ENCODE measurements at places on chromosomes 7 and 10. TPM values are rescaled to one million over a fixed set of nuclear protein-coding genes. Genes with fewer than 3 reads are reported as not detected.

Gene C10orf53
- not detected for total RNA-seq

Gene ASZ1
- not detected for total RNA-seq

Gene GPR26
- not detected for total RNA-seq

Gene HYAL4
- total RNA-seq = not detected

Gene TMEM130
- total RNA-seq = 0.88 TPM

Gene JCAD
- total RNA-seq = 11.1 TPM

Gene ARHGAP22
- total RNA-seq = 4.8 TPM

Gene INPP5F
- total RNA-seq = 13.1 TPM

Gene WIPF3
- total RNA-seq = 0.16 TPM

GRCh38 chr7:6012355-6013104 is 3.5 kb downstream of the AIMP2 start:
- no peak for DNase-seq

DNA sequence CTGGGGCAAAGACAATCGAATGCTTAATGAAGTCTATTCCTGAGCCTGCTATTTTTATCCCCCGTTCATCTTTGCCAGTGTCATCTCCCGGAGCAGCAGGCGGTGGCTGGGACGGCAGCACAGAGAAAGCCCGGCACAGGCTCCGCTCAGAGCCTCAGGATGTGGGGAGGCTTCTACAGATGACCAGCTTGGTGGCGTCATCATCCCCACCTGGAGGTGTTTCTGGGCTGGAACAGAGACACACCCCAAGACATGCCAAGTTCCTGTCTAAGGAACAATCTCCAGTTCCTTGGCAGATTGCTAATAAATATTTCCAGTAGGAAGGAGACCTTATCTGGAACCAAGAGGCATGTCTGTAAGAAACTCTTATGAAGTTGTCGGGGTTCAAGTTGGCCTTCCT is 552.4 kb upstream of the MGMT start:
- DNase-seq = no peak

DNA sequence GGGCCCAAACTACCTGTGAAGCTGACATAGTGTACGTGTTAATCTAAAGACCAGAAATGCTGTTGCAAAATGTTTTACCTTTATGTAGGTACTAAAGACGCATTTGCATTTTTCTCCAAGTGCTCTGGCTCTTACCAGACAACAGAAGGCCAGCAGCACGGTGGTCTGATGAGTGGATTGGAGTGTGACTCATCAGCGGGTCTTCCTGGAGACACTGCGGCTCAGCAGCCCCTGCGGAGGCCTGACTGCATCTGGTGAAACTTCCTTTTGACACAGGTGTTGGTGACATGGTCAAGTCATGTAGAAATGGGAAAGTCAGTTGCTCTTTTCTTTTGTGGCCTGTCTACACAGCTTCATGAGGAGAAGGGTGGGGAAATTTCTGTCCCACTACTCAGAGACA is 723.6 kb downstream of the INHBA start:
- DNase-seq = no peak

DNA sequence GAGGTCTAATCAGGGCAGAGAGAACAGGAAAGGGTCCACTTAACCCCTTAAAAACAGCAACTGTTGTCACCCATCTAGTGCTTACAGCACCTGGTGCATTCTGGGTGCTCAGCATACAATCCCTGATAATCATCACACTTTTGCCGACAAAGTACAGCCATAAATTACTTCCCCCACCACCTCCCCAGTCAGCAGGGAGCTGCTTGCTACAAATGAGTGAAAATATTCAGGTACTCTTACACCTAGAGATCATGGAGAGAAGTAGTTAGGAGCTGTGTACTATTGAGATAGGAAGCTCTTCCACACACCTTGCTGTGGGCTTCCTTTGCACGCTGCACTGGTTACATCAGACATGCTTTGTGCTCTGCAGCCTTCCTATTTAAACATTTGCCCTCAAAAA is 723.5 kb upstream of the GALNT17 start:
- DNase-seq = no peak

GRCh38 chr7:44538798-44539668 is 2.1 kb downstream of the NPC1L1 start:
- no peak for DNase-seq

DNA sequence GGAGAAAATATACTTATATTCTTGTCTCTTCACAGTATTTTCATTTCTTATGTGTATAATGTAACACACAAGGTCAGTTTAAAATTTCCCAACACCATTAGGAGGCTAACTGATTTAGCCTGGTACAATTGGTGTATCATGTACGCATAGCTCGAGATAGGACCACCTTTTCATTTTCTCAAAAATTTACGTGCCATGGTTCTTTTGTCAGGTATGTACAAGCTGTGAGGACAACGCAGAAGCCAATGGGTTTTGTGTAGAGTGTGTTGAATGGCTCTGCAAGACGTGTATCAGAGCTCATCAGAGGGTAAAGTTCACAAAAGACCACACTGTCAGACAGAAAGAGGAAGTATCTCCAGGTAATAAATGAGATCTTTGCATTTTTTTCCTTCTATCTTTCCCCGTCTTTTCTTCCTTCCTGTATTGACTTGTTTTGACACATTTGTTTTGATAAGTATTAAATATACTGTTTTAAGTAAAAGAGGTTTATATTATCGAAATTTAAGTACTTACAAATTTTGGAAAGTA is 55.0 kb downstream of the TRIM24 start:
- DNase-seq = no peak

- DNase-seq = no peak
Measured at GRCh38 chr7:88789480-88790064, 6.0 kb downstream of the TEX47 start.

DNA sequence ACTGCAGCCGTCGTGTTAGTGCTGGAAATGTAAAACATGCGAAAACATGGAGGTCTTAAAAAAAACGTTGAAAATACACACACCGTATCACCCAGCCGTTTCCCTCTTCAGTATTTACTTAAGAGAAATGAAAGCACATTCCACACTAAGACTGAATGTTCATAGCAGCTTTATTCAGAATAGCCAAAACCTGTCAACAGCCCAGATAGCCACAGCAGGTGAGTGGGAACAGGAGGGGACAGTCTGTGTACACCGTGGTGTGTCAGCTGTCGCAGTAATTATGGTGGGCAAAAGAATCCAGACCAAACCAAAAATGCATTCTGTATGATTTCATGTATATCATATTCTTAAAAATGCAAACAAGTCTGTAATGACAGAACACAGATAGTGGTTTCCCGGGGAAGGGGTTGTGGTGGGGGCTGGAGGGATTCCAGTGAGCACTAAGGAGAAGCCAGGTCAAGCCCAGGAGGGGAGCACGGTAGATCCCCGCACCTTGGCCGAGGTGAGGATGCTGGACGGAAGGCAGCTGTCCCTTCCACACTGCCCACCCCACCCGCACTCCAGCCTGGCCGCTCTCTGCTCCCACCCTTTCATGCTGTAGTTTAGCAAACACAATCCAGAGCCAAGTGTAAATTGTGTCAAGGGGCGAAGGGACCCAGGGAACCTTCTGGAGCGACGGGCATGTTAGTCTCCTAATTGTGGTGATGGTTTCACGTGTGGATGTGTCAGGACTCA is 123.6 kb downstream of the NKX6-2 start:
- DNase-seq = no peak

- DNase-seq = no peak
Measured at GRCh38 chr10:63197344-63198092, 64.4 kb downstream of the NRBF2 start.

- DNase-seq = no peak
Measured at GRCh38 chr10:125554016-125554703, 128.8 kb downstream of the TEX36 start.

GRCh38 chr7:13992596-13992964 is 3.1 kb upstream of the ETV1 start:
- DNase-seq = no peak

DNA sequence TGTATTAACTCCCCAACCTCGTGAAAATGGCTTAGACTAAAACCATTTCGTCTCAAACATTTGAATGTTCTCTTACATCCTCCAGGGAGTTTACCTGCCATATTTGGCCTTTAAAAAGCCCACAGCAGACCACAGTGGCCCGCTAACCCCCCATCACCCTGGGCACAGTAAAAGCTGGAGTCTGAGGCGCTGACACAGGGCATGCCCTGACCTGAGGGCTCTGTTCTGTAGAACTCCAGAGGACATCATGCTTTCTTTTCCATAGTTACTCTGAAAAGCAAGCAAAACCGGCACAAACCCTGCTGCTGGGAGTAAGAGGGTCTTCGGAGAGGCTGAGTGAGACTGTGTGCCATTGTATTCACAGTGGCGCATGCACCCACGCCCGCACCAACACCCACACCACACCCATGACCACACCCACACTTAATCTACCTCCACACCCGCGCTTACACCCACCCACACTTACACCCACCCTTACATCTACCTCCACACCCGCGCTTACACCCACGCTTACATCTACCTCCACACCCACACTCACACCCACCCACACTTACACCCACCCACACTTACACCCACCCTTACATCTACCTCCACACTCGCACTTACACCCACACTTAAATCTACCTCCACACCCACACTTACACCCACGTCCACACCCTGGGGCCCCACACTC is 32.1 kb downstream of the LRRC27 start:
- DNase-seq = no peak

GRCh38 chr10:133391761-133392518 is 2.0 kb upstream of the MTG1 start:
- DNase-seq = no peak

Measured in breast epithelium (tissue), 4 donors.